ENCODE measurements at places on chromosomes 3 and 15.

GRCh38 chr3:31550452-31551251, 17.9 kb downstream of the STT3B start:
- DNase-seq, result no peak

GRCh38 chr3:14606669-14607339, 44.8 kb upstream of the CCDC174 start:
- no peak for DNase-seq

DNA sequence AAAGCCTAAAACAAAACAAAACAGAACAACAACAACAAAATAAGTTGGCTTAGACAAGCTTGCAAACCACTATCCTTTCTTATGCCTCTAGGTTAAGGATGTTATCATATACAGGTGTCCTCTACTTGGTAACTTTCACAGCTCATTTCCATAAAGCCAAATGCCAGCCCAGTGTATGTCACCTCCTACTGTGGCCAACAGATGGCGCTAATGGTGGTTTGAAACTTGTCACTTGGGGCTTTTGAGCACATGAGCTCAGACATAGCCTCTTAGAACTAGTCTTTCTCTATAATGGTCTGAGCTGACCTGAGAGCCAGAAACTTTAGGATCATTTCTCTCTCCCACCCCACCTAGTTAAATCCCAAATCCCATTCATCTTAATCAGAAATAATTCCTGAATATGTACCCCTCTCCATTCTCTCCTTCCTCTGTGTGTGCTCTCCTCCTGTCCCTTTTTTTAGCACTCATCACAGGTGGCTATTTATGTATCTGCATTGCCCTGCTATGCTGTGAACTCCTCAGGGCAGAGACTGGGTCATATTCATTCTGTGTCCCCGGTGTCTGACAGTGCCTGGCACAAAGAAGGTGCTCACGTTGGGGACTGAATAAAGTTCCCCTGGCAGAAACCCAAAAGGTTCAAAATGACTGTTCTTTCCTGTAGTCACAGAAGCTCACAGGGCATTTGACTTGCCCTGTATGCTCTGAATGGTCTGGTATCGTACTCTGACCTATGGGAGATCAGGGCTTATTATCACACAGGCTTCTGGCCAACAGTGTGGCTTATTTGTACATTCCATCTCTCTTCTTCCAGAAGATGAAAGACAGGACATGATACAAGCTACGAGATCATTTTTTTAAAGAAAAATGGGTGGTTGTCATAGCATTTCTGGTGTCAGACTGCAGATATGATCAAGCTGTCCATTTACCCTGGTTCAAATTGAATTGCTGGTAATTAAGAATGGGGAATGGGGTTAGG, 319.3 kb upstream of the AZI2 start:
- no peak for DNase-seq

DNA sequence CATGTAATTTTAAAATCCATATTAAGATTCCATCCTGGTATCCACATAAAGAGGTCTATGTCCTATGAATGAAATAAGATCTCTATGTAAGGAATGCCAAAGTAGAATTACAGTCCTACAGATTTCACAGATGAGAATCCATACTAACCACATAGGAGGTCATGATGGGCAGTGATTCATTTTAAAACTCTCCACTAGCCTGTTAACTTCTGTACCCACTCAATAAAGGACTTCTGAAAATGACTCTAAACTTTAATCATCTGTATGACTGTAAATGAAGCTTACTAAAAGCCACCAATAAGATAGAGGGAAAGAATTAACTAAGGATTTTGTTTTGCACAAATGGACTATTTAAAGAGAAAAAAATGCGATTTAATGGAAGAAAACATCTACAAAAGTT, 28.7 kb downstream of the MORC1 start:
- no peak for DNase-seq

- DNase-seq, result no peak
These were observed 8.4 kb upstream of the CMTM7 start for GRCh38 chr3:32383136-32383711.

DNA sequence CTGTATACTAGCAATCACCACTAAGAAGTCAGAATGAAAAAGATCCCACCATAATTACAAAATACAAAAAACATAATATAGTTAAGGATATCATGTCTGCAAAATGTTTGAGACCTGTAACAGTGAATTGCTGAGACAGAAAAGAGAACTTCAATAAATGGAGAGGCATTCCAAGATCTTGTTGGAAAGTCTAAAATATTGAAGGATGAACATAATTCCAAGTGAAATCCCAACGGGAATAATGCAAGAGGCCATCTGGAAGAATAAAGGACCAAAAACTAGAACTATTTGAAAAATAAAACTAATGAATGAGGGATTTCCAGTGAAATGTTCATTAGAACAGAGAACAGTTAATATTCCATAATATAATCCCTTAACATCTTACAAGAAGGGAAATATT, 110.9 kb downstream of the COL6A6 start:
- DNase-seq, result no peak

DNA sequence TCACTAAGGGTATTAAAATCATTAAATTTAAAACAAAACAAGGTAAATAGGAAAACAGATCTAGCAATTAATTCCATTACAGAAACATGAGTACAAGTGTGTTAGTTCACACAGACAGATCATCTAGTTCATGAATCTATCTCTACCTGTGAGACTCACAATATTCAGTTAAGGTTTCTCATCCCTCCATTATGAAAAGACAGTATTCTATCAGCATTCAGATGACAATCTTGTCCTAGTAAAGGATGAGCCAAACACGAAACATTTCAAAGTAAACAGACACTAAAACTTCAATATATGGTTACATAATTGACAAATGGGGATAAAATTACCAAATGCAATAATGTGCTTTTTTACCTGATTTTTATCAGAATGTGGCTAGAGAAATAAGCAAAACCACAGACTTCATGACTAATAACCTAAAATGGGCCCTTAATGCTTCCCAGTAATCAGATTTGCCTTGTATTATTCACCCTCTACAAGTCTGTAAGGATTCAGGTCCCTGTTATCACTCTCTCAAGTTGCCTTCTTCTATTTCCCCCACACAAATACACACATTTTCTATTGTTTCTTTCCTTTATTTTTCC, 126.8 kb downstream of the DLG1 start:
- no peak for DNase-seq

DNA sequence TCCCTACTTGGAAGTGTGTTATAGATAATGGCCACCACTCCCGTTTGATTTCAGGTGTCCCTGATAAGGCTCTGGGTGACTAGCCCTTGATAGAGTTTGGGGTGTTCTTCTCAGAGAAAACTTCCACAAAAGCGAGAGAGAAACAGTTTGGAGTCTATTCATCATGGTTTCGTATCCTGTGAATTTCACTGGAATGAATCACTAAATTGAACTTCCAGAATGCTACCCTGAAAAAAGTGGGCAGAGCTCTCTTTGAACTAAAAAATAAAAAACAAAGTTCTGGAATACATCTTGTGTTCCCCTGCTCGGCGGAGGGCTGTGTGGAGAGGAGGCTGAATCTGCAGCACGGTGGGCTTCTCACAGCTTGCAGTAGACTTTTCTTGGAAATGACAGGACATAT, 52.8 kb upstream of the FAM98B start:
- no peak for DNase-seq
